Activated effector memory CD4-positive, alpha-beta T cell treated with Interleukin-2 at 50 U/mL for 16 hours (primary cell): ENCODE measurements at places on chromosomes 4 and X.

DNA sequence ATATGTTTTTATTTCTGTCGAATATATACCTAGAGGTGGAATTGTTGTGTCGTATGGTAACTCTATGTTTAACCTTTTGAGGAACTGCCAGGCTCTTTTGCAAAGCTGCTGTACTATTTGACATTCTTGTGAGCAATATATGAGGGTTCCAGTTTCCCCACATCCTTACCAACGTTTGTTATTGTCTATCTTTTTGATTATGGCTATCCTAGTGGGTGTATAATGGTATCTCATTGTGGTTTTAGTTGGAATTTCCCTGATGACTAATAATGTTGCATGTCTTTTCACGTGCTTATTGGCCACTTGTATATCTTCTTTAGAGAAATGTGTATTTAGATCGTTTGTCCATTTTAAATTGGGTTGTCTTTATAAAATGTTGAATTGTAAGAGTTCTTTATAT, 24.5 kb downstream of the REPS2 start:
- no peak for DNase-seq

DNA sequence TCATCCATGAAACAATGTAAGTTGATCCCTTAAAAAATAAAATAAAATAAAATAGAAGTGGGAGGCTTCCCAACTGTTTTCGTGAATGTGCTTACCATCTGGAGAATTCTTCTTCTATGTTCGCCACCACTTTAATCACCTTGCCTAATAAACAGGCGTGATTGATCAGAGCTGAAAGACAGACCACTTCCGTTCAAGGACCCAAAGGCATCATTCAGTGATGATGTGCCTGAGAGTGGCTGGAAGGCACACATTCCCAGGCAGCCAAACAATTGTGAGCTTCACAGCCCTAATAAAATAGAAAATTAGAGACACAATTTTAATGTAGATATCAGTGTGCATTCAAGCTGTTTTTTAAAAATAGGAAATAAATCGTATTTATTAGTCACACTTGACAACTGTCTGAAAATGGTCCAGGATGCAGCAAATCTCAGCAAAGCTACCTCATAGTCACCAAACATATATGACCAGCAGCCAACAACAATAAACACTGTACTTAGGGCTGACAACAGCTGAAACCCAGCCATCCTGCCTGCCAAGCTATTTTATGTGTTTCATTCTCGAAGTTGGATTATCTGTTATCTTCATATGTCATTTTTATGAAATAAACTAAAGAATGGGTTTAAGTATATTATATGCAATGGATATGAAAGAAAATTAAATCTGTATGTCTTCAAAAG, 163.2 kb upstream of the FAM9B start:
- DNase-seq = no peak

GRCh38 chr4:109434007-109434971, 674 bp downstream of the SEC24B start:
- peak; percentile 8 for DNase-seq

- DNase-seq = no peak
These were observed 344.3 kb downstream of the BCOR start for GRCh38 chrX:39753293-39753996.

- no peak for DNase-seq
These were observed 77.8 kb downstream of the OR13H1 start for GRCh38 chrX:131621650-131622049.

DNA sequence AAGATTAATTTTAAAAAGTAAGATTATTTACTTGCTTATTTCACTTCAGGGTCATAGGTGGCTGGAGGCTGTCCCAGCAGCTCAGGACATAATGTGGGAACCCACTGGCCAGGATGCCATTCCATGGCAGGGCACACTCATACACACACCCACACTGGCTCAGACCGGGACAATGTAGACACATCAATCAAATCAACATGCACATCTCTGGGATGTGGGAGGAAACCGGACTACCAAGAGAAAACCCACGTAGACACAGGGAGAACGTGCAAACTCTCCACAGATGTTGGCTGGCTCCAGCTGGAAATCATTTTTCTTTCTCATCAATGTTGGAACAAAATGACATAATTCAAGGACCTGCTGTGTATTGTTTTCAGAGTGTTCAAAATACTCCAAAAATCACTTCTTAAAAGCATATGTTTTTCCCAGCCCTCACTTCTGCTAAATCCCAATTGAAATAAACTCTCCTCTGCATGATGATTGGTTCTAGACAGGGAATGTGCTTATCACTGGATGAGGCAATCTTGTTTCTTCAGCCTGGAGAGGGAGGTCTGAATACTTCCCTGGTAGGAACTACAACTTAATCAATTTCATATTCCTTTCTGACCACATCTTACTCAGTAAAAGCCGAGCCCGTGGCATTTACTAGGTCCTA, 18.6 kb upstream of the CPE start:
- DNase-seq = no peak

GRCh38 chr4:180134091-180134866, 2108.9 kb upstream of the TENM3 start:
- no peak for DNase-seq

GRCh38 chrX:84322083-84322827, 134.3 kb upstream of the RPS6KA6 start:
- DNase-seq = no peak

DNA sequence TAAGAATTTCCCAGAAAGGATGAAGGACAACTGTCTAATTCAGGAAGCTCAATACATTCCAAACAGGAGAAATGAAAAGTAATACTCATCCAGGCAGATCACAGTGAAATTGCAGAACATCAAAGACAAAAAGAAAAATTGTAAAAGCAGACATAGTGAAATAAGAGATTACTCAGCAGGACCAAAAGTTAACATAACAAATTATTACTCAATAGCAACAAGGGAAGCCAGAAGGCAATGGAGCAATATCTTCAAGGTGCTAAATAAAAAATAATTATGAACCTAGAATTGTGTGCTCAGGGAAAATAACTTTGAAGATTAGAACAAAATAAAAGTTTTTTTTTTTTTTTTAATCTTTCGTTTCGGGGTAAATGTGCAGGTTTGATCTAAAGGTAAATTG, 30.5 kb upstream of the ENPP6 start:
- DNase-seq = no peak

GRCh38 chr4:48858130-48858529, 27.2 kb downstream of the OCIAD1 start:
- no peak for DNase-seq

DNA sequence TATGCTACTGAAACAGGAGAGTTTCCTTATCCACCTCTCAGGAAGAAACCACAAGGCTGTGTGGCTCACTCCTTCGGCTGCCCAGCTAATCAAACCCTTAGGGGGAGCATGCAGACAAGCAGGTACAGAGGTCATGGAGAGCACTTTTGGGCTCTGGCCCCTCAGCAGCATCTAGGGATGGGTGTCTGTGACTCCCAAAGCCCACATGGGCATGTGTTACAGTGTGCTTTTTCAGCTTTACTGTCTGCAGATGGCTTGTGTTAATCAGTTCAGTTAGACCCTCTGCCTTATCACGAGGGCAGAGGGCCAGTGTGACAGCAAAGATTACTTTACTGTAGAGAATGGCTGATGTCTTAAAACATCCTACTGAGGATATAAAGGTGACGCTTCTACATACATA, 447.4 kb downstream of the PCDH10 start:
- DNase-seq = no peak

GRCh38 chrX:134931550-134931949, 59.2 kb upstream of the SMIM10 start:
- no peak for DNase-seq

GRCh38 chr4:149980941-149981340, 97.3 kb upstream of the DCLK2 start:
- peak; percentile 12 for DNase-seq

- no peak for DNase-seq
These were observed 76.1 kb downstream of the AMMECR1 start for GRCh38 chrX:110241816-110242215.

DNA sequence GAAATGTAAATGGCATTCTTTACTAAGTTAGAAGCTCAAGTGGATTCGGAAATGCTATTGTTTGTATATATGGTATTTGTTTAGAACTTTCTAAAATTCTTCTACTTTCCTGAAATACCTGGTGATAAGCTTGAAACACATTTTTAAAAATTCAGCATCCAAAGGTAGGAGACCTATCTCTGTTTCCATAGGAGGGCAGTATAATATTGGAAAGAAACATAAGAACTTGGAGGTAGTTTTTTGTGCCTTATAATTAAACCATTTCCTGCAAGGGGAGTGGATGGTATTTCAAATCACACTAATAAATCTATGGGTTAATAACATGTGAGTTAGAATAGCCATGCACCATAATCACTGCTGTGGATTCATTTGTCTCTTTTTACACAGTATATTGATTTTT, 217.4 kb upstream of the AADAT start:
- DNase-seq = no peak

- DNase-seq = peak; percentile 80
These were observed at the start of gene MAN2B2 for GRCh38 chr4:6574747-6575502. MAN2B2 (plus strand) TSS chr4:6575189; CDS start chr4:6575211, 22 bp downstream.

- DNase-seq = no peak
These were observed 53.3 kb downstream of the MED28 start for GRCh38 chr4:17667653-17668201.

- DNase-seq = no peak
These were observed 512.5 kb upstream of the AMOT start for GRCh38 chrX:113353134-113353533.

- DNase-seq = no peak
These were observed 34.6 kb downstream of the EFHC2 start for GRCh38 chrX:44308869-44309268.

- DNase-seq = no peak
These were observed 80.5 kb upstream of the PPARGC1A start for GRCh38 chr4:23970201-23970850.

GRCh38 chr4:139144161-139144859, 32.7 kb downstream of the ELF2 start:
- no peak for DNase-seq

DNA sequence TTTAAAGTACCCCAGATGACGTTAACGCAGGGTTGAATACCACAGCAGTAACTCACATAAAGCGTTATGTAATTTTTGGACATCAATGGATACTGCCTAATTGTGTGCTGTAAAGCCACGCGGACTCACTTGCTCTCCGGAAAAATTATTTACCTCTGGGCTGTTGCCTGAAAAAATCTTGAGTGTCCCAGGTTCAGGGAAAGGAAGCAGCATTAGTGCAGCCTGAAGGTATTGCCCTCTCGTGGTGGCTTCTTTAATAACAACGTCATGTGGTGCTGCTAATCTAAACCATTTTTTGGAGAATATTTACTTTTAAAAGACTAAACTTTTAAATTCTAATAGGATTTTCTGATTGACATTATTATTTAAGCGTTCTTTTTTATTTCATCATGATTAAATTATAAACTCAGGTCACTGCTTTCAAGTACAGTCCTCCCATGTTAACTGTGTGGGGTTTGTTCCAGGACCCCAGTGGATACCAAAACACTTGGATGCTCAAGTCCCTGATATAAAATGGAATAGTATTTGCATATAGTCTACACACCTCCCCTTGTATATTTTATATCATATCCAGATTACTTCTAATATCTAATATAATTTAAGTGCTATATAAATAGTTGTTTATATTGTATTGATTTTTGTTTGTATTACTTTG, 384.8 kb downstream of the FAM133A start:
- DNase-seq = no peak

- DNase-seq = no peak
These were observed 9.4 kb downstream of the IL15 start for GRCh38 chr4:141645611-141646340.
